ENCODE measurements at places on chromosomes 12 and 14.

GRCh38 chr12:121637231-121637914 lies 11.0 kb downstream of the ORAI1 start:
- no peak for DNase-seq

- peak; percentile 78 for DNase-seq
Observed at GRCh38 chr14:34699873-34700621, 14.3 kb downstream of the CFL2 start.

DNA sequence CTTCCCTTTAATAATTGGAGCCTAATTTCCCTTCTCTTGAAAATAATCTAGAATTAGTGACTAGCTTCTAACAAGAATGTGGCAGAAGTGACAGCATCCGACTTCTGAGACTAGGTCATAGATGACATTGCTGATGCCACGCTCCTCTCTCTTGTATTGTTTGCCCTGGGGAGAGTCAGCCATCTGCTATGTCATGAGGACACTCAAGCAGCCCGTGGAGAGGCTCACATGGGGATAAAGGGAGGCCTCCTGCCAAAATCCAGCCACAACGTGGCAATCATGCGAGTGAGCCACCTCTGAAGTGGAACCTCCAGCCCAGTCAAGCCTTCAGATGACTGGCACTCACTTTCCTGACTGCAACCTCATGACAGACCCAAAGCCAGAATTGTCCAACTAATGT lies 54.2 kb upstream of the LRRK2 start:
- DNase-seq: no peak

GRCh38 chr14:36757734-36758601 lies 96.3 kb downstream of the PAX9 start:
- DNase-seq: no peak

DNA sequence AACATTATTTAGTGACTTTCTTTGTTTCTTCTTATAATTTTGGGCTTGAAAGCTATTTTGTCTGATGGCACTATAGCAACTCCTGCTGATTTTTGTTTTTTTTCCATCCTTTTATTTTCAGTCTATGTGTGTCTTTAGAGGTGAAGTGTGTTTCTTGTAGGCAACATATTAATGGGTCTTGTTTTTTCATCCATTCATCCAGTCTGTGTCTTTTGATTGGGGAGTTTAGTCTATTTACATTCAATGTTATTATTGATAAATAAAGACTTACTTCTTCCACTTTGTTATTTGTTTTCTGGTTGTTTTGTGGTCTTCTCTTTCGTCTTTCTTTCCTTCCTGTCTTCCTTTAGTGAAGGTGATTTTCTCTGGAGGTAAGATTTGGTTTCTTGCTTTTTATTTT lies 198.0 kb downstream of the CRADD start:
- no peak for DNase-seq

DNA sequence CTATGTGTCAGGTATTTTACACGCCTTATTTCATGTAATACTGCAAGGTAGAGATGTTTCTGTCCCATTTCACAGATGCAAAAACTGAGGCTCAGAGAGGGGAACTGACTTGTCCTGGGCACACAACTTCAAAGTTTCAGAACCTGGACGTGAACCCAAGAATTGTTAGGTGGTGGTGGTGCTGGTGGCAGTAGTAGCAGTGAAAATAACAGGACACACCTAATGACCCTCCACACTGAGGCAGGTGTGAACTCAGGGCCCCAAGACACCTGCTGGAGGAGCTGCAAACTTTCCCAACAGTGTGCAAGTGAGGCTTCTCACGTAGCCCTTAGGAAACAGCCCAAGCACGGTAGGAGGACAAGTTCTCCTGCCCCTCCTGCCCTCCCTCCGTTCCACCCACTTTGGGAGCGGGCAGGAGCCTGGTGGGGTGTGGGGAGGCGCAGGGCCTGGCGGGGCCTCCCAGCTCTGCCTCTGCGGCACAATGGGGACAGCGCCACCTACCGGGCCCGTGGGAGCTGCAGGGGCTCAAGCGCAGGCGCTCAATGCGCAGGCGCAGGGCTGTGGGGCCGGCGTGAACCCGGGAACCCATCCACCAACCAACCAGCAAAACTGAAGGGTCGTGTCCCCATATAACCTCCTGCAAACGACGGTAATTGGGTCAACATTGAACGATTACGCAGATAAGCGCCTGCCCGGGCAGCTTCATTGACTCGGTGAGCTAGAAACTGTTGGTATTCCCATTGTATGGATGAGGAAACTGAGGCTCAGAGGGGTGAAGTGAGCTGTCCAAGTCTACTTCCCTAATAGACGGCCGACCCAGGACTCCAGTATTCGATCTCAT lies 12.0 kb upstream of the TRPV4 start:
- peak; percentile 97 for DNase-seq

- no peak for DNase-seq
Observed at GRCh38 chr12:115467531-115467930, 783.6 kb upstream of the TBX3 start.

DNA sequence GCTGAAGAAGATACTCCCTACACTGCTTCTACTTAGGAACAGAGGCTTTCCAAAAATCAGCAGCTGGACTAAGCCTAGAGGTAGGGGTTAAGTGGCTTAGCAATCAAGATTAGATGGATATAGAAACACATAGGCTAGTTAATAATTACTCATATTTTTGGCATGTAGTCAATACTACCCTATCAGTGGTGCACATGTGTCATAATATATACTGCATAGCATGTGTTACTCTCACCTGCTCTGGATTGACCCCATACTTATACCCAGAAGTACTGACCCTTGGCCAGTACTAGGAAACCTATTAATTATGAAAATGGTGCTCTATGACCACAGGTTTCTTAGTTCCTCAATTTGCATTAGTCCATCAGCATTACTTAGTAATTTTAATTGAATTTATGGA lies 528.4 kb upstream of the LMO3 start:
- no peak for DNase-seq

Data from AG08395 (cell line).